ENCODE measurements at places on chromosomes 2 and 18.

- no peak for DNase-seq
Observed at GRCh38 chr18:58338961-58339592, 289.8 kb downstream of the ALPK2 start.

DNA sequence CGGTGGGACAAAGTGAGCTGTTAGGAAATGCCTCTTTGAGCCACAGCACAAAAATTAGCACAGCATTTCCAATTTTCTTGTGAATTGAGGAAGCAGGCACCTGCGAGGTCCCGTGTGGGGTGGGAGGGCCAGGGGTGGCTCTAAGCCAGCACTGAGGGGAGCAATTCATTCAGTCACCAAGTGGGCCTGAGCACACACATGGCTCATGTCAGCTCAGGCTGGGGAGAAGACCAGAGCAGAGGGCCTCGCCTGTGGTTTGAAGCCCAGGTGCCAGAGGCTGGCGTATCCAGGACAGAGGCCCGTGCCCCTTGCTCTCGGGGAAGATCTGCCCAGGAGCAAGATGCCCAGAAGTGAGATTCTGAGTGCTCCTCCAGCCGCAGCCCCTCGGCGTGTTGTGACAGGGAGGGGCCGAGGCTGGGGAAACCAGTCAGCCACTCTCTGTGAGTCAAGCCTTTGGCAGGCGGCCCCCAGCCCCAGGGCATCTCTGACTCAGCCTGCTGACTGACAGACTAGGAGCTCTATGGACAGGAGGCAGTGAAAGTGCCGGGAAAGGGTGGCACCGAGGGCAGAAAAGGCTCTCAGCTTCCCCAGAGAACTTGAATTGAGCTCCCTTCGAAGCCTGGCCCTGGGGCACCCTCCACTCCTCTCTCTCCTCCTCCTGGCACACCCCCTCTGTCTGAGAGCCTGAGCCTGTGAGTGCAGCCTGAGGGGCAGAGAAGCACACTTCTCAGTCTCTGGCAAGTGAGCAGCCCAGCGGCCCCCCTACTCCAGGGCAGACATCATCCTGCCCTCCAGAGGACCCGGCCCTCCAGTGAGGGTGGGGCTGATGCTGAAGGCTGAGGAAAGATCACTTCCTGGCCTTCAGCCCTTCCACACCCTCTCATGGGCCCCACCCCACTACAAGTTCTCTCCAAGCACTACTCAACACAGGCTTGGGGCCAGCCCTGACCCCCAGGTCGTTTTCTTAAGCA lies 32.3 kb downstream of the CYP26B1 start:
- DNase-seq = no peak

DNA sequence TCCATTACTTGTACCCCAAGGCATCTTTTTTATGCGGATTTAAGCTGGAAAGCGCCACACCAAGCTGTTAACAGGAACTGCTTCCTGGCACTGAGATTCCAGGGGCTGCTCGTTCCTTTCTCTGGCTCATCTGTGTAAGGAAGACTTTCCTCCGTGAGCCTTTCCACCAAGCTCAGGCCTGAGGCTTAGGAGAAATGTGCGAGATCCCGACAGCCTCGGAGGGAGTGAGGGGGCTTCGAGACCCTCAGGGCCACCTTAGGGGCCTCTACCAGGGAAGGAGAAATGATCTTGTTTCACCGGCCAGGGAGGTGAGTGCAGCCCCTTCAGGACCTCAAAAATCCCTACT lies 17.1 kb downstream of the B3GNT7 start:
- DNase-seq = no peak

DNA sequence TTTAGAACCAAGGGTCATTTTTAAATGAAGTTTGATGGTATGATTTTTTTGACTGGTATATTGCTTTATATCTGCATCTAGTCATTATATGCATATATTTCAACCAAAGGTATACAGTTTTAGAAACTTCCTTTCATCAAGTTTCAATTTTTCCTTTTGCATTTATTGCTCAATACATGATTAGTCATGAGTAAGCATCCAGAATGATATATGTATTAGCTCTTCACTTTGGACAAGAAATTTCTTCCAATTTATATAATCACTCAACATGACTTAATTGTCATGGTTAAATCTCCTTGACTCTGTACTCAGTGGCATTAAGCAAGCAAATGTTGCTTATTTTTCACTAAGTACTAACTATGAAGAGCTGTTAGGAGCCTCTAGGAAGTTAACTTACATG lies 123.6 kb downstream of the PLCL1 start:
- DNase-seq = no peak

GRCh38 chr18:12904012-12904516 lies 20.0 kb upstream of the PTPN2 start:
- peak; percentile 74 for DNase-seq

DNA sequence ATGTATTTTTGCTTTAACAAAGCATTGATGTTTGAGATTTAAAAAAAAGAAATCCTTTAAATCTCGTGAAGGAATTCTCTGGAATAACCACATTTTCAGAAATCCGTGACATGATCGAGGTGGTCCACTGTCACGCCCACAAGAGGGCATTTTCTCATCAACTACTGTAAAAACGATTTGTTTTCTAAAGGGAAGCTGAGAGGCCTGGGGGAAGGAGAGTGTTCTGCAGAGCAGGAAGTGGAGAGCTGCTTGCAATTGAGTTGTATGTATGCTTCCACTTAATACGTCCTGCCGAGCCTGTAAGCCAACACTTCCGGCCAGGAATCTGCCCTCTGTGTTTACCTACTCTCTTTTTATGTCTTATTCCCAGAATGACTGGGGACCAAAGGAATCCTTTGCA lies 19.4 kb downstream of the KLHL29 start:
- DNase-seq = no peak

DNA sequence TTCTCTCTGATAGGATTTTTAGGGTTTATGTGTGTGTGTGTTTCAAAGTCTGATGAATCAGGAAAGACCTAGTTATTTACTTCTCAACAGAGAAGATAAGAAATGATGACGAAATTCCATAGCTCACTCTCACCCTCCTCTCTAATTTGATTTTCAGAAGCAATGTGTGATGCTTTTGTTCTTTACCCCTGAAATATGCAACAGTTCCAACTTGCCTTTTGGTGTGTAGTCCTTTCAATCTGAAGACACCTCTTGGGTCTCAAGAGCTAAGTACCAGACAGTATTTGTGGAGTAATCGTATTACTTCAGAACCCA lies 18.7 kb upstream of the LCLAT1 start:
- DNase-seq = no peak

DNA sequence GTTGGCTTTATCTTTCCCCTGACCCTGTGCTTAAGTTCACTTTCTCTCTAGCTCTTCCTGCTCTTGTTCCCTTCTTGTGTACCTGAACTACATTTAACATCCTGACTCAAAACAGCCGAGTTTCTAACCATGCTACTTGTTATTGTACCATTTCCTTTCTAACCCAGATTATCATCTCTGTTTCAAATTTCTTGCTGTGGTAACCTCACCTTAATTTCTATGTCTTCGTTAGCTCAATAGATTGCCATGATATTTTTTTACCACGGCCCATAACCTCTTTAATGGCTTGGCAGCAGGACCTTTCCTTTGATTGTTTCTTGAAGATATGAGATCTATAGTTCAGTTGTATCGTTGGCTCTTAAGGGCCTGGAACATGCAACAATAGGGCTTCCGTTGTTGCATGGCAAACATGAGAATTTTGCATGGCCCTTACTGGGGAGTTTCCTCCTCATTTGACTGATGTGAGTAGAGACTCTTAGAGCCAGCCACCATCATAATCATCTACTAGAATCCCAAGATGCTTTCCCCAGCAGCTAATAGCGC lies 11.1 kb downstream of the CFAP36 start:
- DNase-seq = peak; percentile 56

DNA sequence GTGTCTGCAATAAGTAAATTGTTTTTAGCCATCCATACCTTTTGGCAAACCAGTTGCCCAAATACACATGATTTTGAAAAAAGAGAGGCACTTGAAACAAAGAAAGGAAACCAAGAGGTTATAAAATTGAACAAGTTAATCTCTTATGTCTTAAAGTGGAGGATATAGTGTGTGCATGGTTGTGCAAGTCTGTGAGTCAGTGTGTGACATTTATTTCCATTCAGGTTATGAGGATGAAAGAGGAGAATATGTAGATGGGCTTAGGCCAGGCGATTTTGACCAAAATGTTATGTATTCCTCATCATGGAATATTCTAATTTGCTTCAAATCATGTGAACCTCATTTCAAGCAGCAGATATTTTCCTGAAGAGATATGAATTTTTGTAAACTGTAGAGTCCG lies 123.3 kb downstream of the SETBP1 start:
- DNase-seq = no peak

- peak; percentile 19 for DNase-seq
Observed at GRCh38 chr2:227826019-227826521, 12.4 kb downstream of the CCL20 start.

DNA sequence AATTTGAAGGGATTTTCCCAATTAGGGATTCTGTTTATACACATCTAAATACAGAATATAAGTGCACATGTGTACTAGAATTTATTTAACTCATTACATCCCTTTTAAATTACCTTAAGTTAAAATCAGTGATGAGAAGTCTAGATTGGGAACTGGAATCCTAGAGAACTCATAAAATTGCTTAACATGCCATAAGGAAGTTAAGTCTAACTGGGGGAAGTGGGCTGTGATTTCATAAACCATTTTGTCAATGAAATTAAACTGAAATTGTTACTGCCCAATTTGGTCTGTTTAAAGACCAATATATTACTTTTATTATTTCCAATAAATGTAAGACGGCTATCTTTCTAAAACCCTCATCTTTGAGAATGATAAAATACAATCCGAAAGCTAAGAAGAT lies 72.3 kb upstream of the CD226 start:
- DNase-seq = no peak

DNA sequence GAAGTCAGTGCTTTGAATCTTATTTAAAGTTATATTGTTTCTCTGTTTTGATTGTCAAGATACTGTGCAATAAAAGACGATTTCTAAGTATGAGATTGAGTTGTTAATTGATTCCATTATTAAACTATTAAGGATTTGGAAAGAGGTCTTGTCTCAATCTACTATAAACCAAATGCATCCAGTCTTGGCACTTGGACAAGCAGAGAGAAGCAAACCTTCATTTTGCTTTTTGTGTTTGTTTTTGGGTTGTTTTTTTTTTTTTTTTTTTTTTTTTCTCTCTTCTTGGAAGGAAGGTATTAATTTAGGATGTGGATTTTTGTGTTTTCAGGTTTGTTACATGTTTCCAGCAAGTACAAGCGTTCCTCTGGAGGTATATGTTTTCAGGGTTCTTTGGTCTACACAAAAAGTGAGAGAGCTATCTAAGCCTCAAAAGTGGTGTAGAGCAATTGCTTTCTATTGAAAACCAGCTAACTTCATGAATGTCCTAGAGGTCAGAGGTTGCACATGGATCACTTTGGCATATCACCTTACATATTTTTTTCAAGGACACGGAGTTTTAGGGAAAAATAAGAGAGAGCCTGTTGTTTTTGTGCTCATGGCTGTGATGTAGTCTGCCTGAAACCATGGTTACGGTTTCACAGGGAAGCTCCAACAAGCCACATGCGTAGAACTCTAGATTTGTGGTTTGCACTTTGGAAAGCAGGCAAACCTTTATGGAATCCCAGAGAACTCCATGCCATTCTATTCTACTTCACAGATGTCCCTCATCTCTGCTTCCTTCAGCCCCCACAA lies 1.8 kb downstream of the PRKCE start:
- DNase-seq = no peak

DNA sequence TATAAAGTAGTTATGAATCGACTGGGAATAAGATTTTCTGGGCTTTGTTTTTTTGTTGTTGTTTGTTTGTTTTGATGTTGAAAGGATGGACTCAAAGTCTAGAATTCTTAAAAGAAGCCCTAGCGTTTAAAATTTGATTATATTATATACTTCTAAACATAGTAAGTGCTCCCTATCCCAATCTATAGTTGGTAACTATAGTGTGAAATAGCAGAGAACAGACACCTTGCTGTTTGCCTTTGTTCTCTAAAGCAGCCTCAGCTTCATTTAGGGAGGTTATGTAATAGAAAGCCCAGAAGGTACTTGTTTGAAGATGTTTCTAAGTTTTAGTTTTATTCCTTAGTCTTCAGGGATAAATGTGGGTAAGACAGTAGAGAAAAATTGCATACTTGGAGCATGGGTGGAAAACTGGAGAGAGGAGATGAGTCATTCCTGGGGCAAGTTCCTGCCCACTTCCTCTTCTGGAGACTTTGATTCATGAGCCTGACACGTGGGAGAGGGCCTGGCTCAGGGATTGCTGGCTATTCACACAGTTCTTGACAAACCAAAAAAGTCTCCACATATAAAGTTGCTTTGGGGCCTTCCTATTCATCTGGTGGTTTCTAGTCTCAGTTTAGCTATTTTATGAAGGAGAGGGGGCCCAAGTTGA lies 131.9 kb downstream of the MYO1B start:
- peak; percentile 45 for DNase-seq
